CD8-positive, alpha-beta memory T cell (primary cell): ENCODE measurements at places on chromosomes 11 and 22. TPM values are rescaled to one million over a fixed set of nuclear protein-coding genes. Genes with fewer than 3 reads are reported as not detected.

WNT11 gene
- 0.28 TPM for total RNA-seq

DNA sequence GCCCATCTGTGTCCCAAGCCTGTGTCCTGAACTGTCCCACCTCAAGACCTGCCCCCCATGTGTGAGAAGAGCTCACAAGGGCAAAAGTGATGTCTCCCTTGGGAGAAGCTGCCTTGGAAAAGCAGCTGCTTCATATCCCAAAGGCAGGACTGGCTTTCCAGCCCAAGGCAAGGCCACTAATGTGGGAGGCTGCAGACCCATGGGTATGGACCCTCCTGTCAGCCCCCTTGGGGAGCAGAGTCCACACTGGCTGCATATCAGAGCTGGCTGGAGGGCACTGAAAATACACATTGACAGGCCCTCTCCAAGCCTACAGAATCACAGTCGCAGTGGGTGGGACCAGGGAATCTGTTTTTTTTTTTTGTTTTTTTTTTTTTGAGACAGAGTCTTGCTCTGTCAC lies 2.7 kb downstream of the PELI3 start:
- no peak overlapping the region for H3K4me3 ChIP-seq
- peaks cover 11% of the 10 kb centered on the region for H3K4me1 ChIP-seq
- no peaks in the 10 kb centered on the region for H3K36me3 ChIP-seq
- no peak overlapping the region for H3K27ac ChIP-seq

DNA sequence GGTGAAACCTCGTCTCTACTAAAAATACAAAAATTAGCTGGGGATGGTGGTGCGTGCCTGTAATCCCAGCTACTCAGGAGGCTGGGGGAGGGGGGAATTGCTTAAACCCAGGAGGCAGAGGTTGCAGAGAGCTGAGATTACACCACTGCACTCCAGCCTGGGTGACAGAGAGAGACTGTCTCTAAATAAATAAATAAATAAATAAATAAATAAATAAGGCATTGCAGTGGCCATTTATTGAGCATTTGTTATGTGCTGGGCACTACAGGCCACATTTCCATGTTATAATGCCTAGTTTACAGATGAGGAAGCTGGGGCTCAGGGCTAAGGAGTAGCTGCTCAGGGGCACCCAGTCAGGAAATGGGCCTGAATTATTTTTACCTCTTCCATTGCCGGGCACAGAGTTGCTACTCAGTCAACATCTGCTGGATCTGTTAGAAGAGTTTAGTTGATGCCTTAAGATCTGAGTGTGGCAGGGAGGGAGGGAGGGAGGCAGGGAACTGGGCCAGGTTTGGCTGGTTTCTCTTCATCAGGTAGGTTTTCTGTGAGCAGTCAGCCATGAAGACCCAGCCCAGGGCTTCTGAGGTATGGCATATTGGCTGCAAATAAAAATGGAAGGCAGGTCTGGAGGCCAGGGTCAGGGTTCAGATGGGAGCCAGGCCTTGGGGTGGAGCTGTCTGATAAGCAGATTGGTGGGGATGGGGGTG lies 5.6 kb downstream of the PVALB start:
- peaks cover 7% of the 10 kb centered on the region for H3K27me3 ChIP-seq
- no peaks in the 10 kb centered on the region for H3K36me3 ChIP-seq
- no peak overlapping the region for H3K4me3 ChIP-seq
- no peak overlapping the region for H3K27ac ChIP-seq
- DNase-seq = no peak
- peaks cover 18% of the 10 kb centered on the region for H3K4me1 ChIP-seq

GRCh38 chr11:2301631-2302305 lies at the start of the genes C11orf21 and TSPAN32:
C11orf21 (minus strand) TSS chr11:2301918; CDS start chr11:2301808, 110 bp downstream.
TSPAN32 (plus strand) TSS chr11:2302013; CDS start chr11:2302150, 137 bp downstream.
- H3K27me3 ChIP-seq = no peaks in the 10 kb centered on the region
- DNase-seq = peak; percentile 58
- H3K4me3 ChIP-seq = peak within 1 kb of the TSS; percentile 88
- H3K4me1 ChIP-seq = peaks cover 72% of the 10 kb centered on the region
- H3K27ac ChIP-seq = peak within 1 kb of the TSS; percentile 79

DNA sequence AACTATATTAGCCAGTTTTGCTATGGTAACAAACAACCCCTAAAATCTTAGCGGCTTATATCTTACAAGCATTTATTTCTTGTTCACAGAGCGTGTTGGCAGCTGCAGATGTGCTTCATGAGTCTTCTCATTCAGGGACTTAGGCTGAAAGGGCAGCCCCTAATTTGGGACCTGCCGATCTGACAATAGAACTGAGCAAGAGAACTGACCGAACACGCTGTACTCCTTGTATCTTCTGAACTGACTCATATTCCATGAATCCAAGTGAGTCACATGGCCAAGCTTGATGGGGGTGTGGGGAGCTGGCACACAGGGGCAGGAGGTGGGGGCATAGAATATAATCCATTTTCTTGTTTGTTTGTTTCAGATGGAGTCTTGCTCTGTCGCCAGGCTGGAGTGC lies 481.7 kb upstream of the CADM1 start:
- no peak for DNase-seq
- H3K4me1 ChIP-seq = no peaks in the 10 kb centered on the region
- no peaks in the 10 kb centered on the region for H3K36me3 ChIP-seq
- H3K27me3 ChIP-seq = no peaks in the 10 kb centered on the region

- H3K36me3 ChIP-seq = no peaks in the 10 kb centered on the region
- H3K4me3 ChIP-seq = no peak overlapping the region
- H3K27ac ChIP-seq = peak overlapping the region; percentile 95
- H3K27me3 ChIP-seq = no peaks in the 10 kb centered on the region
- H3K4me1 ChIP-seq = peaks cover 90% of the 10 kb centered on the region
Observed at GRCh38 chr11:62553839-62554361, 7.3 kb upstream of the AHNAK start.

DNA sequence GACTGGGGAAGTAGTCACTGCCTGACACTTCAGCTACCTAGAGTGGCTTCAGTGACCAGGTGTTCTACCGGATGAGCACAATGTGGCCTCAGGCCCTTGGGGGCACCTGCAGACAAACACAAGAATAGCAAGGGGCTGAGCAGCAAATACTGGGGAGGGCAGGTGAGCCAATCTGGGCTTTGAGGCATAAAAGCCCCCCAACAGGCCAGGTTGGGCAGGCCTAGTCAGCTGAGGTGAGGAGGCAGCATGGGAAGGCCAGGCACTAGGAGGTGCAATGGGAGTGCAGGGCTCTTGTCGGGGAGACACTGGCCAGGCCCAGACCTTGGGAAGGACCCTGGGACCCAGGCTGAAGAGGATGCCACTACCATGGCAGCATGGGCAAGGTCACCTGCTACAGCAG lies 9.0 kb downstream of the UFD1 start:
- H3K4me3 ChIP-seq = no peak overlapping the region
- H3K27ac ChIP-seq = no peak overlapping the region
- peaks cover 87% of the 10 kb centered on the region for H3K36me3 ChIP-seq
- no peaks in the 10 kb centered on the region for H3K27me3 ChIP-seq
- no peaks in the 10 kb centered on the region for H3K4me1 ChIP-seq

HYOU1 gene
- 181 TPM for total RNA-seq

MRGPRX2 gene
- total RNA-seq = not detected

DNA sequence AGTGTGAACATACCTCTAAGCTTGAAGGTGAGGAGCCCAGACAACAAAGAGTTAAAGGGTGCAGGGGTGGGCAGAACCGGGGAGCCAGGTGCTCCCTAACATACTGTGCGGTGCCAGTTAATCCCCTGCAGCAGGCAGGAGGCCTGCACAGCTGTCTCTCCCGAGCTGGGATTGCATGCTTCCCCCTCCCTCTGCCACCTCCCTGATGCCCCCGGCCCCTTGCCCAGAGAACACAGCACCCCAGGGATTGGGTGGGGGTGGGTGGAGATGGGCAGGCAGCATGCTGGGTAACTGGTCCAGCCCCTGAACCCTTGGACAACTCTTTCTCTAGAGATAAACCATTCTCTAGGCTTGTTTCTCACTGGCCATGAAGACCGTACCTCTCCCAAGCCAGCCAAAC lies 67.7 kb upstream of the MYOD1 start:
- no peak overlapping the region for H3K27ac ChIP-seq
- no peak overlapping the region for H3K4me3 ChIP-seq
- H3K36me3 ChIP-seq = no peaks in the 10 kb centered on the region
- no peaks in the 10 kb centered on the region for H3K4me1 ChIP-seq

DNA sequence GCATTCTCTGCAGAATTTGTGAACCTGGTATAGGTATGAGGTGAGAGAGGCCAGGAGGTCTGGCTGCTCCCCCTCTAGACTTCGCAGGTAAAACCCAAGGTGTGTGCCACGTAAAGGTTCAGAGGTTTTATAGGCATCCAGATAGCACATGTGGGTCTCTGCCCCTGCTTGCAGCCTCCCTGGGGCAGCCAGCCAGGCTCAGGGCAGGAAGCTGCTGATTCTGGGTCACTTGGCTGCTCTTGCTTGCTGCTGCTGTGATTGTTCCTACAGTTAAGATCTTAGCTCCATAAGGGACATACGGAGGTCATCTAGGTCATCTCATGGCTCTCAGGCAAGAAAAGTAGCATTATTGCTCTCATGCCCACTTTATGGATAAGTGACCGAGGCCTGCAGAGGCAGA lies 30.2 kb downstream of the ZBTB16 start:
- no peak overlapping the region for H3K4me3 ChIP-seq
- H3K27me3 ChIP-seq = no peaks in the 10 kb centered on the region

APBB1 gene
- 43.6 TPM for total RNA-seq
